Mesendoderm (in vitro differentiated cells): ENCODE measurements at places on chromosomes 3 and 15.

GRCh38 chr15:26731965-26732364 lies 40.9 kb downstream of the GABRB3 start:
- DNase-seq, result no peak

DNA sequence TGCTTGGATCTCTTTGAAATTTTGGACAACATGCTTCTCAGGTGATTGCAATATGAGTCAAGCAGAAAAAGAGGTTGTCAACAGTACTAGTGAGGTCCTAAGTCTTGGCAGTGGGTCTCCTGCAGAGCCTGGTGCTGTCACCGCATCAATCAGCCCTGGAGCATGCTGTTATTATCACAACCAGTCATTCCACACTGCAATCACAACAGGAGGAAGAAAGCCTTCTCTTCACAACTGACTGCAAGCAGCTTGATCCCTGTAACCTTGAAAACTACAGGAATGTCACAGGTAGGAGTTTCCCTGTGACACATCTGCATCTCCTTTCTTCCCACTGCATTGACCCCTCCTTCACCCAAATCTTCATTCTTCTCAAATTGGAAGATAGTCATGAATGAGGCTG lies 451.1 kb upstream of the ATP11B start:
- DNase-seq, result peak; percentile 87

GRCh38 chr3:126983276-126983652 lies 349 bp downstream of the PLXNA1 start:
- DNase-seq, result no peak

DNA sequence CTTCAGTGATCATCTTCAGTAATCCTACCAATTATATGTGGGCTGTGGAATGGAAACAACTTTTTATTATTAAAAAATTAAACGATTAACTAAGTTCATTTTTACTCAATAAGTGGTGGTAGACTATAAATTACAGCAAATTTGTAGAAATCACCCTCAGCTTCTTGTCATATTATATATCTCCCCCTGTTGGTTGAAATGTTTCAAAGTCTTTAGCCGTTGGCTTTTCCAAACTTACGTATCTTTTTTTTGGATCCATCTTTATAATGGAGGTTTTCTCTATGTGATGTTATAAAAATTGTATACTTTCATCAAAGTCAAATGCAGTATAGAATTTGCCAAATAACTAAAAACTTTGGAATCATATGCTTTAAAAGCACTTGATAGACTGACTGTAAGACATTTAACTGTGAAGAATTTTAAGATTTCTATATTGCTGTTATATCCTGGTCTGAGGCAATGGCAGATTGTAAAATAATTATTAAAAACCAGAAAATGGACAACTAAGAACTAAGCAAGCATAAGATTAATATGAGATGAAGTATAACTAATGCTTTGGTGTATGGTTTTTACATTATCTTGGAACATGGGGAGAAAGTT lies 44.7 kb downstream of the ATP11B start:
- peak; percentile 24 for DNase-seq

DNA sequence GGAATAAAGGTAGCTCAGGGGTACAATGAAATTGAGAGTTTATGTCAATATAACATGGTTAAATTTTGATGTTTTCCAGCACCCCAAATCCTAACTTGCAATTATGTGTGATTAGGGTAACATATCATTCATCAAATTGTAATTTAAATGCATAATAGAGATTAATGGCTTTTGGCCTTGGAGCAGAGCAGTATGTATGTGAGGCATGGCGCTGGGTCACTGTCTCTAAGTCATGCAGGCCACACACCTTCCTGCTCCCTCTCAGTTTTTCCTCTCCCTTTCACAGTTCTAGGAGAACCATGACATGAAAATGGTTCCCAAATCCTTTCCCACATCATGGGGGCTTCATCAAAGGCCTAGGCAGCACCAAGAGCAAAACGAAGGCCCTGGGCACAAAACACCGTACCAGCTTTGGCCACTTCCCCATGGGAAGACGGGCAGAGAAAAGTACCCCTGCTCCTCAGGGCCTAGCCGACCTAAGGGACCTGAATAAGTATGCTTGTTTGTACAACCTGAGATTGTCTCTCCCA lies 3.9 kb upstream of the SRP14 start:
- no peak for DNase-seq

GRCh38 chr3:17638356-17638755 lies 104.1 kb downstream of the TBC1D5 start:
- no peak for DNase-seq

GRCh38 chr15:72229947-72230196 lies 1.1 kb downstream of the PKM start:
- no peak for DNase-seq

- peak; percentile 87 for DNase-seq
These were observed at the start of gene SLCO2A1 for GRCh38 chr3:134029734-134030378. Gene SLCO2A1 (minus strand): TSS chr3:134029925. CDS start chr3:134029802, 123 bp downstream.

GRCh38 chr3:106006001-106006400 lies 137.2 kb upstream of the CBLB start:
- DNase-seq, result peak; percentile 31

DNA sequence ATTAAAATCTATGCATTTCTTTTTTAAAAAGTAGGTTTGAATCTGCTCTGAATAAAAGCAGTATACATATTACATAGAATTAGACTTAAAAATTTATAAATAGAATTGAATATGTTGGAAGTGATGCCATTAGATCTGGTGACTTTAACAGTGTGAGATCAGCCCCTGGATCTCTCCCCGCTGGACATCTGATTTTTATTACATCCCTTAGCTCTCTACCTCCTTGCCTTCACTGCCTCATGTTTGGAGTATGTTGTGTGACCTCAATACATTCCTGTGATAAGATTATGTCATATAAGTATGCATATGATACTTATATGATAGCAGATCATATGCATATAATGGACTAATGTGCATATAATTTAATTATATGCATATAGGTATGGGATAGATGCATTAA lies 643.4 kb upstream of the NR2F2 start:
- no peak for DNase-seq

DNA sequence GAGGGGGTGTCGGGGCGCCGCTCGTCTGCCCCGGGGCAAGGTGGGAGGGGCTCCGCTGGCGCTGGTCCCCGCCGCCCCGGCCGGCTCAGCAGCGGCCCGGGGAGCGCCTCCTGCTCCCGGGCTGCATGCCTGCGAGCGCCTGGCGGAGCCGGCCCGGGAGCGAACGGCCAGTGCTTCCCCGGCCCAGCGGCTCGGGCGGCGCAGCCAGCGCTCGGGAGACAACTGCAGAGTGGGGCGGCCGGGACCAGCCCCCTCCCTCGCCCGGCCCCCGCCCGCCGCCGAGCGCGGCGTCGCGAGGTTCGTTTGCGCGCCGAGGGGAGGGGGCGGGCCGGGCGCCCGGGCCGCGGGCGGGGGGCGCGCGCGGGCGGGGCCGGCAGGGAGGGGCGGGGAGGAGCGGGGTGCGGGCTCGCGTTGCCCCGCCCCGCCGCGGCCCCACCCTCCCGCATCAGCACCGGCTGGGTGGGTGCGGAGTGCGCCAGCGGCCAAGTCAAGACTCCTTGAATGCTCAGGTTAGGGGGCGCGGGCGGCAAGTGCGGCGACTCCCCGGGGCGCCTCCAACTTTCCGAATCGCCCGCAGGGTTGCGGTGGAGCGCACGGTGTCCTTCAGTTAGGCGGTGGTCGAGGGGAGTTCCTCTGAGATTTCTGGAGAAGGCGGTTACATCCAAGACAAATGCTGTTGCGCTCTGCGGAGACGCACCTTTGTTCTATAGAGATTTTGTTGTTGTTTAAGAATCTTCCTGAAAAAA lies at the start of gene RGMA:
TSS of gene RGMA (minus strand) at position 231 of the 746 bp plus-strand sequence. CDS start 279 bp downstream, outside the sequence.
- peak; percentile 40 for DNase-seq

DNA sequence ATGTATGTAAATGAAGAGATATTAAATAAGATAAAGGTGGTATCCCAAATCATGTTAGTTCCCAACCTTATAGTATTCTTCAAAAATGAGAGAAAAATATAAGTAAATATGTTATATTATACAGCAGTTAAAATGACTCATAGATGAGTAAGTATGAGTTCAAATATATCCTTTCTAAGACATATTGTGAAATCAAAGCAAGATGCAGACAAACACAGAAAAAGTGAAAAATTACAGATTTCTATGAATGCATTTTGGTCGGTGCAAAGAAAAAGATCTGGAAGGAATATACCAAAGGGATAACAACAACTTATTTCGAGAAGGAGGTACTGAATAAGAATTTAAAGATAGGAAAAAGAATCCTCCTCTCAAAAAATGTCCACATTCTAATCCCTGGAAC lies 181.2 kb upstream of the TTC14 start:
- DNase-seq, result no peak

DNA sequence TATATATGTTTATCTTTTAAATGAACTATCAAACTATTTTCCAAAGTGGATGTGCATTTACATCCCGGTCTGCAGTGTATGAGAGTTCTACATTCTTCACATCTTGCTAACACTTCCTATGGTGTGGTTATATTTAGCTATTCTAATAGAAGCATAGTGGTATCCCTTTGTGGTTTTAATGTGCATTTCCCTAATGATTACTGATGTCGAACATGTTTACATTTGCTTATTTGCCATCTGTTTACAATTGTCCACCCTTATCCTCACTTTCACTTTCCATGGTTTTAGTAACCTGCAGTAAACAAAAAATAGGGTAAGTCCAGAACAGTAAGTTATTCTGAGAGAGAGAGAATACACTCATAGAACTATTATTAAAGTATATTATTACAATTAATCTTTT lies 360.5 kb upstream of the NAALADL2 start:
- no peak for DNase-seq

DNA sequence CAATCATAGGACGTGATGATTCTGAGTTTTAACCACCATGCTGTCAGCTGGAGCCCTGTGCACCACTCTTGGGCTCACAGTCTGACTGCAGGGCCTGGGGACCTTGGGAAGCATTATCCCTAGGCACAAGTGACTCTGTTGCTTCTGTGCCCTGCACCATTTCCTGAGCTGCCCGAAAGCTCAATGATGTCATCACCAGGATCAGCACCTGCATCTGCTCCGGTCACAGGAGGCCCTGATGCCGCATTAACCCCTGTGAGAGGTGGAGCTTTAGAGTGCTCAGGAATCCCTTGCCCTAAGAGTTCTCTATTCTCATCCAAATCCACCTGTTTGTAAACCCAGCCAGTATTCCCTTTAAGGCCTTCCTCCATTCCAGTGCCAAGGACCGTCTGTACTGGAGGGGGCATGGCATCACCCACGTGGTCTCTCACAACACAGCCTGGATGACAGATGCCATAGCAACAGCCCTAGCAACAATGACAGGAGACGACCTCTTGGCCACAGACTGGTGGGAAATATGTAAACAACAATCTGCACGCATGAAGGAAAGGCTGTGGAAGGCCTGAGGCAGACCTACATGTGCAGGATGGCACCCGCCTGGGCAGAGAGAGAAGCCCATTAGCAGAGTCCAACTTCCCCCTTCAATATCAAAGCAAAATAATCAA lies 37.9 kb downstream of the NTRK3 start:
- no peak for DNase-seq

DNA sequence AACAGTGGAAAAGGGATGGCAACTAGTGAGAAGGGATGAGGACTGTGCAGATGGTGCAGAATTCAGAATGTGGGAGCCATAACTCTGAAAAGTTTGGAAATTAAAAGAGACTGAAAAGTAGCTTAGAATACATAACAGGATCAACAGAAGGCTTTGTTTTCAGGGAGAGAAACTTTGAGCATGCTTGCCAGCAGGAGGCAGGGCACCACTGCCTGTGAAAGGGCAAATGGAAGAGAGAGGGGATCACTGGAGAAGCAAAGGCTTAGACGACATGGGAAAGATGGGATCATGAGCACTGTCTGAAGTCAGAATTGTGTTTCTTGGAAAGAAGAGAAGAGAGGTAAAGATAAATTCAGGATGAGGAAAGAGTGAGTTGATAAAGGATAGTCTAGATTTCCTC lies 99.6 kb downstream of the ABI3BP start:
- peak; percentile 70 for DNase-seq

DNA sequence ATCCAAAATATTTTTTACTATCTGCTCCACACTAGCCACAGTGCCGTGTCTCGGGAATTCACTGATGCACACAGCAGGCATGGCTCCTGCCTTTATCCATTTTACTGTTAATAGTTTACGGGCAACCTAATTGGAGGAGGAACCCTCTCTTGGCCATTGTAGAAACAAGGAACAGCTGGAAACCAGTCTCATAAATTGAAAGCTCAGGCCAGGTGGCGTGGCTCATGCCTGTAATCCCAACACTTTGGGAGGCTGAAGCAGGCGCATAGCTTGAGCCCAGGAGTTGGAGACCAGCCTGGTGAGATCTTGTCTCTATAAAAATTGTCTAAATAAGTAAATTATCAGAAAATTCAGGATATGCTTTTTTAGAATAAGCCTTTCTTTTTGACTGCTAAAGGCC lies 39.0 kb downstream of the IL5RA start:
- DNase-seq, result no peak

DNA sequence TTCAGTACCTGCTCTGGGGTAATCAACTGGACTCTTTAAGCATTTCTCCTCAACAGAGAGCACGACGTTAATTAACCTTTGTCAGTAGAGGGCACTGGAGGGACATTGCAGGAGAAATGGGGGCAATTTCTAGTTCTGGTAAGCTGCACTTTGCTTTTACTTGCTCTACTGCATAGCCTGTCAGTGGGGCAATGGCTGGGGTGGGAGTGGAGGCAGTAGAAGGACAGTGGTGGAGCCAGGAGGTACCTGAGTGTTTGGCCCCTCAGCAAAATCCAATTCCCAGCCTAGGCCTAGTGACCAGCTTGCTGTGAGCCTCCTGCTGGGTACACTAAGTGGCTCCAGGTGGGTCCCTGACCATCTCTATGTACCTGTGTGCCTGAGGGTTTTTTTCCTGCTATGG lies 18.3 kb upstream of the MED12L start:
- DNase-seq, result peak; percentile 72

- DNase-seq, result no peak
These were observed 65.4 kb downstream of the EEFSEC start for GRCh38 chr3:128218548-128219257.

- no peak for DNase-seq
These were observed 17.1 kb downstream of the APBA2 start for GRCh38 chr15:28902856-28903255.

- DNase-seq, result no peak
These were observed 30.1 kb downstream of the GPR15 start for GRCh38 chr3:98561727-98562521.

DNA sequence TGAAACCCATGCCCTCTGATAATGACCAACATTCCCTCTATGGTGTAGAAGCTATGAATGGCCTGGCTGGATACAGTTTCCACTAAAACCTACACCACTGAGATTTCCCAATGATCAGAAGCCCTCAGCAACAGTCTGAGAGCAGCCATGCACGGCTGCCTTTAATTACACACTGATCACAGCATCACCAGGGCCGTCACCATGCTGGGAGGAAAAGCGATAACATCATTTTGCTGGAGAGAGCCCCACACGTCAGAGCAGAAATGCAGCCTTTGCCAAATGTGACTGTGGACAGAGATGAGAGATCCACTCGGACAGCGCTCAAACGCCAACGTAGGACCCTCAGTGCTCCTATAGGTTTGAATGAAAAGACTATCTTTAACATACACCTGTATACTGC lies 135.0 kb downstream of the XXYLT1 start:
- no peak for DNase-seq

- DNase-seq, result no peak
These were observed 329.5 kb upstream of the AZI2 start for GRCh38 chr3:28678086-28678485.

DNA sequence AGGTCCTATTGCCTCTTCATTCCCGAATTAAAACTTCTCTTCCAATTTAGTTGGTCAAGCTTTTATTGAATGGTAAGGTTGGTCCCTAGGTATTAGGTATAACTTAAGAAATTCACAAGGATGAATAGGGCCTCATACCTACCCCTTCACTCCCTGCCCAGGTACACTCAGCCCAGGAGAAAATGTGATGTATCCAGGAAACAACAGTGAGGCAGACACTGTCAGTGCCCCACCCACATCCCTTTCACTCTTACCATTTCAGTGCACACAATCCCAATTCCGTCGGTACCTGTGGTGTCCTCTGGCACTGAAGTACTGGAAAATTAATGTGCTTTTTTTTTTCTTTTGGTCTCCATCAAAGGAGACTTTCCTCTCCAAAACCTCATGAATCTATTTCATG lies 10.5 kb upstream of the C3orf49 start:
- DNase-seq, result no peak
